ENCODE measurements at places on chromosomes 11 and 22.

- no peak for DNase-seq
These were observed 133.0 kb upstream of the TIMP3 start for GRCh38 chr22:32668254-32669094.

GRCh38 chr11:8908099-8908498 is 2.9 kb upstream of the AKIP1 start:
- DNase-seq: no peak

- DNase-seq: no peak
These were observed 11.4 kb upstream of the CD44 start for GRCh38 chr11:35127619-35128018.

DNA sequence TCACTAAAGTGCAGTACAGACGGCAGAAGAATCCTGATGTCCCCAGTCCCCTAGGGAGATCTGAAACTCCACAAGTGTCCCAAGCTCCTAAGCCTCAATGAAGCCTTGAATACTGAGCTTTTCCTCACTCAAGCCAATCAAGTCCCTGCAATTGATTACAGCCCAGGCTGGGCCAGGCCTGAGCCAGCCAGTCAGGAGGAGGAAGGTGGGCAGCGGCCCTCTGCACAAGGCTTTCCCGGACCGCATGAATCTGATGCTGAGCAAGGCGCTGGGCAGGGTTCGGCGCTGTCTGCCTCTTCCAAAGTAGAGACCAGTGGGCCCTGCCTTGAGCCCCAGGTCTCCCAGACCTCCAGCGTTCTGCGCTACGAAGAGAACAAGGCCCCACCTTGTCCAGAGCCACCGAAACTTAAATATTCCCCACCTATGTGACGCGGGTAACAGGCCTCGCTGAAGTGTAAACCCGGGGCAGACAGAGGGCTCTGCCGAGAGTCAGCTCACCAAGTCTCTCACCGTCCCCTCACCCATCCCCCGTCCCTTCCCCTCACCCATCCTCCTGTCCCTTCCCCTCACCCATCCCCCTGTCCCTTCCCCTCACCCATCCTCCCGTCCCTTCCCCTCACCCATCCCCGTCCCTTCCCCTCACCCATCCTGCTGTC is 63.2 kb downstream of the SCUBE1 start:
- DNase-seq: no peak

- no peak for DNase-seq
These were observed 28.1 kb downstream of the PGM2L1 start for GRCh38 chr11:74370123-74370522.

DNA sequence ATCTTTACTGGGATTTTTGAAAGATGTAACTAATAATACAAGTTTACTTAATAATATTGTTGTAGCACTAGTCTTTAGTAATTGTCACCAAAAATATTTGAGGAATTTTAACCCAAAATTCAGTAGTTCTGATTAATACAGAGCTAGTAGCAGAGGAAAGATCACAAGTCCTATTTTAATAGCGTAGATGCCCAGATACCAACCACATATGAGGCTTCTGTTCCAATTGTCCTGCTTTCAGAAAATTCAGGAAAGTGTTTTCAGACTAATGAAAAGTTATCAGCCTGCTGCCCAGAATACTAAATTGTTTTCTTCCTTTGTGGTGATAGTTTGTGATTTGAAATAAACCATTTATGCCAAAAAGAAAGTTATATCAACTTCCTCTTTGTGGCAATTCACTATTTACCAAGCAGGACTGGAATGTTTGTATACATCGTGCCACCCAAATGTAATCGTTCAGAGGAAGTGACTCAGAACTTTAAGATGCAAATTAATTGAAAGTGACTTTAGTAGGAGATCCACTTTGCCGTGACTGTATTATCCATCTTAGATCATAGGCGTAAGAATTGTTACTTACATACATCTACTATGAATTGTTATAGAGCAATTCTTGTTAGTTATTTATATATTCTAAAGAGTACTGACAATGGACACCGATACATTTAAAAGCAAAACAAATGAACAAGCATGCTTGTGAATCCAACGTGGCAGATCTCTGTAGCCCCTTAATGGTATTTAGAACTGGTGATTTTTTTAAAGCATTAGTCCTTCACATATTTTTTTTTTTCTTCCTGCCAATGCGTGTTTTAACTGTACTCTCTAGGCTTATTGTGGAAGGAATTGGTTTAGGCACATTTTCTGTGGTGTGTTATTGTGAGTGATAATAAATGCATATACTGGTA is 231.0 kb downstream of the DDX10 start:
- no peak for DNase-seq

DNA sequence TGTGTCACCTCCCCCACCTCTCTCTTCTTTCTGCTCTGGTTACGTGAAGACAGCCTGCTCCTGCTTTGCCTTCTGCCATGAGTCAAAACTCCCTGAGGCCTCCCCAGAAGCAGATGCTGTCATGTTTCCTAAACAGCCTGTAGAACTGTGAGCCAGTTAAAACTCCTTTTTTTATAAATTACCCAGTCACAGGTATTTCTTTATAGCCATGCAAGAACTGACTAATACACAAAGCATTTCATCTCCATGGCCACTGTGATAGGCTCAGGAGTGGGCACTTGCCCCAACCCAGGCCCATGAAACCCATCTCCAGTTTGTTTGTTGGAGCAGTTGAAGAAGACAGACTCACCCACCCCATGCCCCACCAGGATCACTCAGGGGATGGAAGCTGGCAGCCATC is 253.3 kb upstream of the ISX start:
- no peak for DNase-seq

DNA sequence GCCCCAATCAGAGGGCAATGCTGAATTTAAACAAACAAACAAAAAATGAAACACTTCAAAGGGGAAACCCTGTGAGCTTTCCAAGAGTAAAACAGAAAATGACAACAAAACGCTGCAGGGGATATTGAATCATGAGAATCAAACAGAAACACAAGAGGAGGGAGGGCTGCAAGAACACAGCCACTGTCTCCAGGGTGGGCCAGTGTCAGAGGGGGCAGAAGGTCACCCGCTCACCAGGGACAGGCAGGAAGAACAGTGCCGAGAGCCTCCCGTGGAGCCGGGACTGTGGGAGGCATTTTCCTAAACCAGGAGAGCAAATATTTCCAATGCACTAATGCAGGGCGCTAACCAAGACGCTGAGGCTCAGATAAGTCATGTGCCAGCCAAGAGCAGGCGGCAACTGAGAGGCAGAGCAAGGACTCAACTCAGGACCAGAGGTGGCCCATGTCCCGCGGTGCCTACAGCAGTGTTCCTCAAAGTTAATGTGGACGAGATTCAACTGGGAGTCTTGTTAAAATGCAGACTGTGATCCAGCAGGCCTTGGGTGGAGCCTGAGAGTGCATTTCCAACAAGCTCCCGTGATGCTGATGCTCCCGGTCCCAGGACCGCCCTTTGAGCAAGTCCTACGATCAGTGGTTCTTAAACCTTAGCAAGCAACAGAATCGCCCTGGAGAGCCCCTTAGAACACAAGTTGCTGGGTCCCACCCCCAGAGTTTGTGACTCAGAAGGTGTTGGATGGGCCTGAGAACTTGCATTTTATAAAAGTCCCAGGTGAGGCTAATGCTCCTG is 197.2 kb downstream of the TENM4 start:
- no peak for DNase-seq

- DNase-seq: peak; percentile 16
These were observed 396 bp downstream of the OSBP start for GRCh38 chr11:59615120-59615636.

GRCh38 chr11:113562981-113563461 is 87.8 kb upstream of the DRD2 start:
- no peak for DNase-seq

DNA sequence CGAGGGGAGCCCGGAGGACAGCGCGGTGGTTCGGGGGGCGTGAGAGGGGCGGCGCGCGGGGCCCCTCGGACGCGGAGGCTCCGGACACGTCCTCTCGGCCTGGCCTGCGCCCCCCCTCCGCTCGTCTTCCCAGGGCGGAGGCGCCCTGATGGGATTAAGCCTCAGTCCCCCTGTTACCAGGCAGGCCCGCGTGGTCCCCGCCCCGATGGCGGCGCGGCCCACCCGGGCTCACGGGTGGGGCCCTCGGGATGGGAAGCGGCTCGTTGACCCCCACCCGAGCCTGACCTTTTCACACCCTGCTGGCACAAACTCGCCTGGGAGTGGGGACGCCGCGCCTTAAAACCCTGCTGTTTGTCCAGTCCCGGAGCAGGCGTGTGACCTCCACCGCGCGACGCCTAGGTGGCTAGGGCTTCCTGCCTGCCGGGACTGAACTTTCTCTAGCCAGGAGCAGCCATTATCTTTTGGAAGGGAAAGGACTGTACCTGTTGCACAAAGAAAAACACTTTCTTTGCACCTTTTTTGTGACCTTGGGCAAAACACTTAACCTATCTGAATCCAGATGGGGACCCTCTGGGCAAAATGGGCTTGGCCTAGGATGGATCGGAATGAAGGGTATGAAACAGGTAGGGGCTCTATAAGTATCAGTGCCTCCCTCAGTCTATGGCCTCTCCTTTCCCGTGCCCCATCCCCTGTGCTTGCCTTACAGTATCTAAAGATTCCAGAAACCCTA is 1.0 kb downstream of the KIAA1671 start:
- no peak for DNase-seq

- no peak for DNase-seq
These were observed 4.2 kb downstream of the SLC25A1 start for GRCh38 chr22:19174106-19175025.

GRCh38 chr22:46454504-46455269 is 82.7 kb downstream of the CELSR1 start:
- no peak for DNase-seq

GRCh38 chr11:86492370-86493010 is 117.8 kb downstream of the CCDC81 start:
- no peak for DNase-seq

- no peak for DNase-seq
These were observed 131.8 kb downstream of the TRIM44 start for GRCh38 chr11:35794333-35794732.

DNA sequence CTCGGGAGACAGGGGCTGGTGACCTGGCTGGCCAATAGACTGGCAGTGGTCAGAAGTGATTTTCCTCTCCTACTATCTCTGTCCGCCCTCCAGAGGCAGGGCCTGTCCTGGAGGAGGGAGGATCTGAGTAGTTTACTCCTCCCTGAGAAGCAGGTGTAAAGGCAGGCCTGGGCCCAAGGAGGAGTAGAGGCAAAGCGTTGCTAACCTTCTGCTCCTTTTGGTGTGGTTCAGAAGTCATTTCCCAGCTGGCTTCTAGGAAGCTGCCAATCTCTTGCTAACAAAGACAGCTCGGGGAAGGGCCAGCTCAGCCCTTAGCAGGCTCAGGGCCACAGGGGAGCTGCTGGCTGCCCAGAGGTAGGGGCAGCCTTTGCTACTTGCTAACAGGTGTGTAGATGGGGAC is 151.1 kb upstream of the NECTIN1 start:
- DNase-seq: no peak

DNA sequence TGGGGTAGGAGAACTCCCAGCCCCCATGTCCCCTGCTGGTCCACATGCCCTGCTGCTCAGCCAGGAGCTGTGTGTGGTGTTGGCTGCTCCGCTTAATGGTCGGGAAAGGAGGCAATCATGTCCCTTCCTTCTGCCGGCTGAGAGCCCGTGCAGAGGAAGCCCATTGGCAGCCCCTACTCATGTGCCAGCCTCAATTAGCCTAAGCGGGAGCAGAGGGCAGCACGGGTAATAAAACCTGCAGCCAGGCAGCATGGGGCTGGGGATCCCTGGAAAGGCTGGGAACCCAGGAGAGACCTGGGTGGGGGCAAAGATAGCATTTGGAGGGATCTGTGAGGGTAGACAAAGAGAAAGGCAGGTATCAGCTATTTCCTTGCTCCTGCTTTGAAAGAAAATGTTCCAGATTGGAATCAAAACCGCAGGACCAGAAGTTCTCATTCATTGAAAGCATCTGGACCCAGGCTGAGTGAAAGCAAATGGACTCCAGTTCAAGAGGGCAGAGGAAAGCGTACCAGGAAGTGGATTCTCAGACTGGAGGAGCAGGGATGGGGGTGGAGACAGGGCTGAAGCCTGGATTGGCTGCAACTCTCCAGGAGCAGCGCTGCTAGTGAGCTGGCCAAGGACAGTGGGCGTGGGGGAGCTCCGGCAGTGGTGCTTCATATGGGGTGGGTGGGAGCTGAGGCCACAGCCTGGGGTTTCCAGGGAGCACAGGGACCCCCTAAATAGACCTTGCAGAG is 103.4 kb upstream of the NECTIN1 start:
- DNase-seq: no peak

GRCh38 chr11:14041040-14041439 is 78.5 kb downstream of the SPON1 start:
- DNase-seq: no peak

GRCh38 chr11:95884802-95885201 is 39.1 kb downstream of the MTMR2 start:
- DNase-seq: no peak

DNA sequence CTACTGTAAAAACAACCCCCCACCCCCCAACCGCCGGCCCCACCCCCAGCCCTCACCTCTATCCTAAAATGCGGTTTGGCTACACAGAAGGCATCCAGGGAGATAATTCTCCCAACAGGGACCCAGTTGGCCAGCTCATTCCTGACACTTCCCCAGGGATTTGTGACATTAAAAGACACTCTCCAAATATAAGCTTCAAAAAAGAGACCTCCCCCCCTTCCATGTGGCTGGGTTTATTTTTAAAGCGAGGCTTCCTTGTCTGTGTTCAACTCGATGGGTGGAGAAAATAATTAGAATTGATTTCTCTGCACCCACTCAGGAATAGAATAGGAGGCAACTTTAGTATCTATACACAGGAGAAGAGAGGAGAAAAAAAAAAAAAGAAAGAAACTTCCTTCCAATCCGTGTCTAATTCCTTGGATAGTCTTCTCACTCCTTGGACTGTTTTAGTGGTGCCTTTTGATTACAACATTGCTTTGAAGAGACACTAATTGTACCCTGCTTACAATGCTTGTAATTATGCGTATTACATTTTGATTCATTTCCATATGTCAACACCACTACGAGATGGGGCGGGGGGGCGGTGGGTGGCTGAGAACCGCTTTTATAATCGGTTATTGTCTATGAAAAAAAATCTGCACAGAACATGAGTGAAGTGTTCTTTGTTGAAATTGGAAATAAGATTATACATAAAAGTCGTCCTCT is 500.4 kb downstream of the MIAT start:
- no peak for DNase-seq

DNA sequence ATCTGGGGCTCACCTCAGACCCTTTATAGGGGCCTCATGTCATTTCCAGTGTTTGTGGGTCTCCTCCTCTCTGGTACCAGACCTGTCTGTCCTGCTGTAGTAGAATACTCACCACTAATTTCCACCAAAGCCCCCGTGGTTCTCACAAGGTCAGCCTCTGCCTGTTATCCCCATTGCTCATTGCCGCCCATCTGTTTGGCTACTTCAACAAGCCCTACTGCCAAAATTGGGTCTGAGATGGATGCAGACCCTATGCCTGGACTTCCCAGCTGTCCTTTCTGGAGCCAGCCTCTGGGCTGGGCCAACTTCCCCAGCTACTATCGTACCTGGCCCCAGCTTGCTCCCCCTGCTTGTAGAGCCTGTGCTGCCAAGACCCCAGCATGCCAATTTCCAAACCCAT is 152.1 kb upstream of the ISX start:
- DNase-seq: no peak
